Progenitor cell of endocrine pancreas (in vitro differentiated cells): ENCODE measurements at places on chromosomes 5 and 9.

DNA sequence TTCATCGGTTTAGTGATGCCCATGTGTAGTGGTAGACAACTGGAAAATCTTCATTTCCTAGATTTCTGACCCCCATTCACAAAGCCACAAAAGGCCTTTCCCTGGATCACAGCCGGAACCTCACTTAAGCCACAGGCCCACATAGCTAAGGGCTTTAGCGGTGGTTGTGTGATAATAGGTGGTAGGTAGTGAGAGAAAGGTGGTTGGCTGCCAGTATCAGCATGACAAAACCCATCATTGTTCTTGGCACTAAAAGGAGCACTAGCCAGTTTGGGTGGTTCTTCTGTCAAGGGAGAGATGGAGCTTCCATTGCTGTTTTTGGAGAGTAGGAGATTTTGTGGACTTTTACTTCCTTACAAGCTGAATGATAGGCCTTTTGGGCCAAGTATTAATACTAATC, 9.7 kb upstream of the SLC36A2 start:
- no peak for DNase-seq

GRCh38 chr5:133240425-133241091, 188.7 kb downstream of the HSPA4 start:
- DNase-seq: no peak

- no peak for DNase-seq
Measured at GRCh38 chr5:139757727-139758509, 37.7 kb upstream of the PSD2 start.

- DNase-seq: no peak
Measured at GRCh38 chr9:3857673-3858072, 331.9 kb upstream of the RFX3 start.

DNA sequence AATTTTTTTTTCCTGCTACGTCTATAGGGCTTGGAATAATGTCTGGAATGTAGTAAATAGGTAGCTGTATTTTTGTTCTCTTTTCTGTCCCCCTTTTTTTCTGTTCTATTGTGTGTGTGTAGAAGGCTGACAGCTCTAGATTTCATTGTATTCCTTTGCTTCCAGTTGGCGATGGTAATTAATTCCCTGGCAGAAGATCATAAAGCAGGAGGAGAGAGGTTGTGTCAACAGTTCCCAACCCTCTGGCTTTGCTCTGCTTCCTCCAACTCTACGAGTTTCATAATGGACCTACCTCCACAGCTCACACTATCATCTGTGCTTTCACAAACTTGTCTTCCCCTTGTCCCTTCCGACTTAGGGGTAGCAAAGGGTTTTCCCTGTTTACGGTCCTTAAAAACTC, 117.9 kb upstream of the CDH18 start:
- DNase-seq: no peak

DNA sequence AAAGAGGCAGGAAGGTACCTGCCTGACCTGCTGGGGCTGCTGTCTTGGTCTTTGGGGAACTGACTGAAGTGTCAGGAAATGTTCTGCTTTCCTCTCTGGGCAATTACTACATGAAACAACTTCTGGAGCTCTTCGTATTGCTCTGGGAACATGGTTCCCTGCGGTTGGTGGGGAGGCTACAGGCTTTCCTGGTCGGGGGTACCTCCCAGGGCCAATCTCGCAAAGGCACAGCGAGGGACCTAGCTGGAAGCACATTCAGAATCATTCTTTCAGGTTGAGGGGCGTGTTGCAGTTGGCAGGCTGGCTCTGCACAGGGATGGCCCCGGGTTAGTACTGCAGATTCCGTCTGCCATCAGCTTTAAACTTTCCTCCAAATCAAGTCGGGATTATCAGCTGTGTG, 88.9 kb upstream of the RANBP3L start:
- no peak for DNase-seq

DNA sequence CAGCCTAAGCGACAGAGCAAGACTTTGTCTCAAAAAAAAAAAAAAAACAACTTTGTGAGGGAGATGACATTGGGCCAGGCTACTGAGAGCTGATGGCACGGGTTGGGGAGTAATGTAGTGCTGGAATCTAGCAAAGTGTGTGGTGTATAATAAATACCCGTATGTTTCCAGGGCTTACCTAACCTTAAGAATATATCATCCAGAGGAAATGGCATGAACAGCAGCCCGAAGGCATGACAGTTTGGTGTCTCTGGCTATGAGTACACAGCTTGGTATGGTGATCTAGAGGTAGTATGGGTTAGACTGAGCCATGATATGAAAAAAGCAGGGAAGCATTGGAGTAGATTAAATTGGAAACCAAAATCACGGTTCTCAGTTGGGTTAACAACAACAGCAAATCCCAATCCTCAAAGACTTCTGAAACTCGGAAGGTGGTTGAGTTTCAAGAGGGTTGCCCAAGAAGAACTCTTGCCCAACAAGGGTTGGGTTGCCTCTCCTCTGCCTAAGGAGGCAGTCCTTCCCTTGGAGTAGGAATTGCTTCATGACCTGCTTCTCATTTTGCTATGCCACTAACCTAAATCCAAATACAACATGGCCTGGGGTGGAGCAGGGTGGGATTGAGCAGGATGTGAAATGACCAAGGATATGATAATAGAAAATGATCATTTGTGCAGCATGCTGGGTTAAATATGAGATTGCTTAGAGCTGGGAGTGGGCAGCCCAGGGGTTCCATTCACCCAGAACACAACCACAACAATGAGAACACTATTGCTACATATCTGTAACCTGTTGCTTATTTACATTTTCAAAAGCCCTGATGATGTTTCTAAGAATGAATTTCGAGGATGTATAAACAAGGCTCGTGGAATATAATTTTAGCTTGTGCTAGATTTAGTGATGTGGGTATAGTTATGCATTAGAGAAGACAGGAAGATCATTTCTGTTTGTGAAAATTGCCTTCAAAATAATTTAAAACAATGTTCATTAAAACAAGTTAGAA, 64.6 kb upstream of the ZFR start:
- no peak for DNase-seq

DNA sequence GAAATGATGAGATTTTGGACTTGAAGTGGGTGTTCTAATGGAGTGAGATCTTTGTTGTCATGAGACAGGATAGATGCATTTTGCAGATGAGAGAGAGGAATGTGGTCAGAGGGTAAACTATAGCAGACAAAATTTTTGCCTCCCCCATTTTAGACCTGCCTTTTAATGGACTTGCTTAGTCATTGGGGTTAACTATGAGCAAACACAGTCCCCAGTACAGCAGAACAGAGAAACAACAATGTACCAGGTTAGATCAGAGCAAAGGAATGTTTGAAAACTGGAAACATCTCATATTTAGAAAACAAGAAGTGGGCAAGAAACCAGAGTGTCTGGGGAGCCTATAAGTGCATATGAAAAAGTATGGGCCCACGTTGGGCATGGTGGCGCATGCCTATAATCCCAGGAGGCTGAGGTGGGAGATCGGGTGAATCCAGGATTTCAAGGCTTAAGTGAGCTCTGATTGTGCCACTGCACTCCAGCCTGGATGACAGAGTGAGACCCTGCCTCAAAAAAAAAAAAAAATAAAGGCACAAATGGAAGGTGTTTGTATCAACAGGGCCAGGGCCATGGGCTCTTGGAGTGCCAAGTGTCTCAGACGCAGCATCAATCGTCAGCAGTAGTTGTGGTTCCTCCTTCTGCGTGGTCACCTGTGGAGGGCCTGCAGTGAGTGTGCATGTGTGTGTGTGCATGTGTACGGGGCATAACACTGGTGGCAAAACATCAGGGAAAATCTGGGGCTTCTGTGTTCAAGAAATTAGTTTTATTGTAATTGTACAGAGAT, 214.4 kb upstream of the S1PR3 start:
- DNase-seq: no peak

- no peak for DNase-seq
Measured at GRCh38 chr5:59744531-59744992, 149.0 kb downstream of the PDE4D start.

- no peak for DNase-seq
Measured at GRCh38 chr5:180353980-180354452, 880 bp upstream of the GFPT2 start.

DNA sequence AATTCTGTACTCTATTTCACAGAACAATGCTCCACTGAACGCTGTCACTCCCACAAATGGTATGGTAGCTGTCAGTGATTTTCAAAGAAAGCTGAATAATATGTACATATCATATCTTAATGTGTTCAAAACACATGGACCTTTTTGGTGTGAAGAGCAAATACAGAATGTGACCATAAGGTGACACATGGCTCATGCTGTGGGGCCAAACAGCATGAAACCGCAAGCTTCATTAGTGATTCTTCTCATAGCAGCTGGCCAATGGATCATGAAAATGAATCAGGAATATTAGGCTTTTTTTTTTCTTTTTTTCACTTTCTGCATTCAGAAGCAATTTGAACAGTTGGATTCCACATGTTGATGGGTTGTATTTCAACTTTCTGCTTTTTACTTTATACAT, 54.9 kb upstream of the CDH9 start:
- DNase-seq: no peak

DNA sequence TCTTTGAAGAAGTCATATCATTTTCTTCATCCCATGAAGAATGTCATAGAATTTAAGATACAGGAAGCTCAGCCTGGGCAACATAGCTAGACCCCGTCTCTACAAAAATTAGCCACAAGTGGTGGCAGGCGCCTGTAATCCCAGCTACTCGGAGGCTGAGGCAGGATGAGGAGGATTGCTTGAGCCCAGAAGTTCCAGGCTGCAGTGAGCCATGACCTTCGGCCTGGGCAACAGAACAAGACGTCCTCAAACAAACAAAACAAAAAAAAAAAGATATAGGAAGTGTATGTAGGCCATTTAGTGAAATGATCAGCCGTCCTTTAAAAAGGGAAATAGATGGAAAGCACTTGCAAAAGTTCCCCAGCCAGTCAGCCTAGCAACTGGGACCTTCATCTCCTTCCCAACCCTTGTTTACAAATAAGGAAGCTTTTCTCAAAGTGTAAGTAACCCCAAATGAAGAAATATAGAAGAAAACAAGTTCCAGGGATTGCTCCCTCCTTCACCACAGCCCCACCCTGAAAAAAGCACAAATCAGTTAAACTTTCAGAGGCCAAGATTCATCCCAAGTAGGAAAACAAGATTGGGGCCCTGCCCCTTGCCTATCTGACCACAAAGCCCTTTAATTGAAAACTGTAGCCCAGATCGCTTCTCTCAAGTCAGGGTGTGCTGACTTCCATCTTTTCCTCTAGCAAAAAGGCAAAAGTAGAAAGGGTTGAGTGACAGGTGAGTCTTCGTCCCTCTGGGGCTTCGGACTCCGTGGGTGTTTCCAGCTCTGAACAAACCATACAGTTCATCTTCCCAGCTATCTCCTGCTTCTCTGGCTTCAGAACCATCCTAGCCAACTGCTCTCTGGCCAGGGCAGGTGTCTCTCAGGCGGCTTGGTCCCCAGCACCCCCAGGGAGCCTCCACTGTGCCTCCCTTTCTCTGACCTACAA, 1.2 kb downstream of the SLC31A2 start:
- DNase-seq: no peak

GRCh38 chr9:135326141-135326540, 153.4 kb upstream of the PPP1R26 start:
- no peak for DNase-seq

DNA sequence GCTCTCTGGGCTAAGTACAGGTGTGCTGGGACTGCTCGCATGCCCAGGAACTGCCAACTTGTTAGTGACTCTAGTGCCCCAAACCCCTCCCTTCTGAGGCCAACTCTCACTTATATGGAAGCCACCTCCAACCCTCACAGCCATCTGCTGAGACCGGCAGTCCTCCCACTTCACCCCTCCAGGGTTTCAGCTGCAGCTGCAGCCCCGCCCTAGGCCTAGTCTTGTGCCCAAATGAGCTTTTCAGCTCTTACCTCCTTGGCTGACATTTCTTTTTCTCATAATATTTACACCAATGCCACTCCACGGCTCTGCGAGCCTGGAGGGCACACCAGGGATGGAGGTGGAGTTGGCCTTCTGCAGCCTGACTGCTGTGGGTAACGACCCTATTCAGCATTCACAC, 166.6 kb downstream of the ROR2 start:
- DNase-seq: no peak

- DNase-seq: no peak
Measured at GRCh38 chr5:132765311-132766019, 11.6 kb downstream of the SEPTIN8 start.

- DNase-seq: no peak
Measured at GRCh38 chr5:51465165-51465564, 81.9 kb downstream of the ISL1 start.

GRCh38 chr9:9352877-9353481, 1259.8 kb downstream of the PTPRD start:
- no peak for DNase-seq

- no peak for DNase-seq
Measured at GRCh38 chr5:7668627-7669026, 182.3 kb downstream of the CFAP90 start.

- DNase-seq: no peak
Measured at GRCh38 chr9:135330307-135330631, 149.3 kb upstream of the PPP1R26 start.

DNA sequence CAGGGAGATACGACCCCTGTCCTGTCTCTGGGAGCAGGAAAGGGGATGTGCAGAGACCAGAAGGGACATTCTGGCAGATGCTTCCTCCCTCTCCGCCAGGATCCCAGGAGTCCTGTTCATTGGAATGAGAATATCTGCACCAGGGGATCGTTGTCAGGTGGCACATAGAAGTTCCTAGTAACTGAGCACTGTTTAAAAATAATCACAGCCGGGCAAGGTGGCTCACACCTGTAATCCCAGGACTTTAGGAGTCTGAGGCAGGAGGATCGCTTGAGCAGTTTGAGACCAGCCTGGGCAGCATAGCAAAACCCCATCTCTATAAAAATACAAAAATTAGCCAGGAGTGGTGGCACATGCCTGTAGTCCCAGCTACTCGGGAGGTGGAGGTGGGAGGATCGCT, 12.3 kb downstream of the SARDH start:
- no peak for DNase-seq

DNA sequence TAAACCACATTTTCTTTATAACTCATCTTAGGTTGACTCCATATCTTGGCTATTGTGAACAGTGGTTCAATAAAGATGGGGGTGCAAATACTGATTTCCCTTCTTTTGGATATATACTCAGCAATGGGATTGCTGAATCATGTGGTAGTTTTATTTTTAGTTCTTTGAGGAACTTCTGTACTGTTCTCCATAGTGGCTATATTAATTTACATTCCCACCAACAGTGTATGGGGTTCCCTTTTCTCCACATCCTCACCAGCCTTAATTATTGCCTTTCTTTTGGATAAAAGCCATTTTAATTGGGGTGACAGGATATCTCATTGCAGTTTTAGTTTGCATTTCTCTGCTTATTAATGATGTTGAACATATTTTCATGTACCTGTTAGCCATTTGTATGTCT, 107.7 kb upstream of the EQTN start:
- no peak for DNase-seq

GRCh38 chr5:1318659-1319251, 23.9 kb upstream of the TERT start:
- DNase-seq: no peak

- DNase-seq: no peak
Measured at GRCh38 chr9:89879276-89879675, 274.5 kb downstream of the GADD45G start.

GRCh38 chr5:90658620-90659019, 100.0 kb downstream of the ADGRV1 start:
- no peak for DNase-seq
